Placental pericyte (primary cell): ENCODE measurements at places on chromosomes 2 and 18. TPM values are rescaled to one million over a fixed set of nuclear protein-coding genes. Genes with fewer than 3 reads are reported as not detected.

Gene AGPS
- 34.6 and 53.4 TPM in 2 replicates for total RNA-seq

Gene SIX2
- total RNA-seq, result under 0.01 TPM in 1 of 2 replicates, not detected in the other

Gene KCNJ3
- total RNA-seq, result not detected in 2 replicates

Gene GALNT3
- 4.6 and 11.7 TPM in 2 replicates for total RNA-seq

Gene DTNB
- total RNA-seq, result 2.6 and 3.7 TPM in 2 replicates

Gene BOLL
- not detected in 2 replicates for total RNA-seq

Gene SLC8A1
- 10.1 and 66.7 TPM in 2 replicates for total RNA-seq

Gene GCG
- not detected in 2 replicates for total RNA-seq

Gene LINC00305
- not detected in 2 replicates for total RNA-seq

Gene PROC
- 0.14 TPM in 1 of 2 replicates, not detected in the other for total RNA-seq

Gene LONRF2
- total RNA-seq, result 0.88 and 1.0 TPM in 2 replicates

Gene UBXN4
- 71.3 TPM in 2 replicates for total RNA-seq

Gene PLEK
- 1.3 TPM in 1 of 2 replicates, not detected in the other for total RNA-seq

Gene MTX2
- total RNA-seq, result 13.1 and 22.8 TPM in 2 replicates

Gene COA5
- 9.6 and 14.2 TPM in 2 replicates for total RNA-seq

Gene RELCH
- 47.1 and 50.1 TPM in 2 replicates for total RNA-seq

Gene OSBPL1A
- 22.8 and 27.8 TPM in 2 replicates for total RNA-seq

Gene FBLN7
- total RNA-seq, result 0.66 and 2.9 TPM in 2 replicates

Gene ARHGAP15
- total RNA-seq, result not detected in 2 replicates

Gene TUBA4B
- total RNA-seq, result not detected in 2 replicates

Gene GULP1
- total RNA-seq, result 79.6 and 80.5 TPM in 2 replicates

Gene REG3A
- not detected in 2 replicates for total RNA-seq

Gene CRYBA2
- not detected in 2 replicates for total RNA-seq

Gene GREB1
- total RNA-seq, result 0.29 and 0.44 TPM in 2 replicates

Gene CFLAR
- 114 and 115 TPM in 2 replicates for total RNA-seq

Gene MTCL1
- total RNA-seq, result 28.2 and 53.5 TPM in 2 replicates

Gene FTCDNL1
- 0.22 and 0.43 TPM in 2 replicates for total RNA-seq

Gene ZDBF2
- total RNA-seq, result 15.2 and 36.1 TPM in 2 replicates

Gene NR4A2
- total RNA-seq, result 0.22 and 0.57 TPM in 2 replicates

Gene GAL3ST2
- 0.14 TPM in 1 of 2 replicates, not detected in the other for total RNA-seq

Gene PLGLB2
- 0.66 and 3.7 TPM in 2 replicates for total RNA-seq

Gene MGAT4A
- 0.14 and 0.22 TPM in 2 replicates for total RNA-seq

Gene PAIP2B
- under 0.01 TPM in 2 replicates for total RNA-seq

Gene OSBPL6
- 0.22 and 3.0 TPM in 2 replicates for total RNA-seq

Gene TGIF1
- 187 and 442 TPM in 2 replicates for total RNA-seq

Gene SCTR
- total RNA-seq, result not detected in 2 replicates

Gene ZNF892
- total RNA-seq, result 2.4 and 3.6 TPM in 2 replicates

Gene RGPD3
- 0.22 and 0.29 TPM in 2 replicates for total RNA-seq

Gene ST8SIA5
- 0.43 TPM in 1 of 2 replicates, not detected in the other for total RNA-seq

Gene ENOSF1
- 41.7 and 61.3 TPM in 2 replicates for total RNA-seq

Gene SLC16A14
- 0.22 and 0.29 TPM in 2 replicates for total RNA-seq

Gene TCF23
- total RNA-seq, result not detected in 2 replicates

Gene SULT1C4
- 0.14 TPM in 1 of 2 replicates, not detected in the other for total RNA-seq

Gene GPR75
- 1.3 and 4.9 TPM in 2 replicates for total RNA-seq

Gene GKN2
- total RNA-seq, result 0.22 TPM in 1 of 2 replicates, not detected in the other

Gene VWC2L
- total RNA-seq, result not detected in 2 replicates

Gene LOXHD1
- total RNA-seq, result not detected in 2 replicates

Gene KCNS3
- total RNA-seq, result 4.2 and 7.0 TPM in 2 replicates

Gene CELF4
- not detected in 2 replicates for total RNA-seq

Gene NEMP2
- total RNA-seq, result 6.1 and 12.2 TPM in 2 replicates
